ENCODE measurements at places on chromosomes 1 and 21. TPM values are rescaled to one million over a fixed set of nuclear protein-coding genes. Genes with fewer than 3 reads are reported as not detected.

GRCh38 chr1:37714689-37715088 lies 22.4 kb downstream of the CDCA8 start:
- H3K27ac ChIP-seq = no peak overlapping the region
- H3K4me3 ChIP-seq = no peak overlapping the region
- no peaks in the 10 kb centered on the region for H3K4me1 ChIP-seq
- H3K36me3 ChIP-seq = no peaks in the 10 kb centered on the region

GRCh38 chr1:67897270-67897949 lies 64.1 kb upstream of the GNG12 start:
- no peaks in the 10 kb centered on the region for H3K36me3 ChIP-seq
- no peak for DNase-seq
- H3K27ac ChIP-seq = no peak overlapping the region

GRCh38 chr1:247358920-247359319 lies 27.3 kb upstream of the ZNF496 start:
- H3K27me3 ChIP-seq = no peaks in the 10 kb centered on the region
- H3K4me3 ChIP-seq = no peak overlapping the region
- peaks cover 19% of the 10 kb centered on the region for H3K4me1 ChIP-seq
- peak; percentile 64 for DNase-seq
- H3K27ac ChIP-seq = no peak overlapping the region
- H3K36me3 ChIP-seq = no peaks in the 10 kb centered on the region

- no peaks in the 10 kb centered on the region for H3K27me3 ChIP-seq
- H3K27ac ChIP-seq = no peak overlapping the region
- no peak overlapping the region for H3K4me3 ChIP-seq
- no peaks in the 10 kb centered on the region for H3K4me1 ChIP-seq
- no peaks in the 10 kb centered on the region for H3K36me3 ChIP-seq
Measured at GRCh38 chr1:11357276-11357675, 84.3 kb downstream of the UBIAD1 start.

- no peaks in the 10 kb centered on the region for H3K36me3 ChIP-seq
- H3K27me3 ChIP-seq = no peaks in the 10 kb centered on the region
- H3K4me3 ChIP-seq = no peak overlapping the region
- H3K27ac ChIP-seq = no peak overlapping the region
- no peaks in the 10 kb centered on the region for H3K4me1 ChIP-seq
Measured at GRCh38 chr1:160588468-160588867, 9.2 kb upstream of the CD84 start.

GRCh38 chr1:205064741-205065316 lies 19.4 kb downstream of the TMEM81 start:
- H3K27me3 ChIP-seq = no peaks in the 10 kb centered on the region
- no peak overlapping the region for H3K27ac ChIP-seq
- no peak overlapping the region for H3K4me3 ChIP-seq
- H3K4me1 ChIP-seq = no peaks in the 10 kb centered on the region
- no peaks in the 10 kb centered on the region for H3K36me3 ChIP-seq
- no peak for DNase-seq

- no peaks in the 10 kb centered on the region for H3K36me3 ChIP-seq
- DNase-seq = no peak
- no peaks in the 10 kb centered on the region for H3K27me3 ChIP-seq
- H3K4me1 ChIP-seq = no peaks in the 10 kb centered on the region
- no peak overlapping the region for H3K27ac ChIP-seq
- H3K4me3 ChIP-seq = no peak overlapping the region
Measured at GRCh38 chr1:155158991-155159390, 14.1 kb downstream of the KRTCAP2 start.

GRCh38 chr1:109969907-109970306 lies 14.7 kb upstream of the AHCYL1 start:
- H3K36me3 ChIP-seq = no peaks in the 10 kb centered on the region
- H3K4me3 ChIP-seq = no peak overlapping the region
- no peak overlapping the region for H3K27ac ChIP-seq
- DNase-seq = no peak

DNA sequence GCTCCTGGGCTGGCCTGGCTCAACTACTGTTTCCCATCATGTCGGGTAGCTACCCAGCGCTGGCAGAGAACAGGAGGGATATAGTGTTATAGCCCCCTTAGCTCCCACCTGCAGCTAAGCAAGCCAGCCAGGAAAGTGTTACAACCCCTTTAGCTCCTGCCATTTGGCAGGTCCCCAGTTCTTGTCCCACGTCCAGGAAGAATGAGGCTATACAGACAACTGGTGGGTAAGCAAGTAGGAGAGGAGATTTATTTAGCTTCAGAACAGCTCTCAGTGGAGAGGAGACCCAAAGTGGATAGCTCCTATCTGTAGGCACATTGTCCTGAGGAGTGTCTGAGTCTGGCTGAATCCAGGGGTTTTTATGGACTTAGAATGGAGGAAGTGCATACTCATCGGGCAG lies 741.1 kb upstream of the B3GALT2 start:
- no peak overlapping the region for H3K4me3 ChIP-seq
- no peaks in the 10 kb centered on the region for H3K4me1 ChIP-seq
- no peak for DNase-seq
- H3K27ac ChIP-seq = no peak overlapping the region

- H3K27me3 ChIP-seq = no peaks in the 10 kb centered on the region
- no peak for DNase-seq
- H3K4me3 ChIP-seq = no peak overlapping the region
- no peaks in the 10 kb centered on the region for H3K36me3 ChIP-seq
- no peak overlapping the region for H3K27ac ChIP-seq
- no peaks in the 10 kb centered on the region for H3K4me1 ChIP-seq
Measured at GRCh38 chr1:194535369-194535768, 1349.0 kb upstream of the B3GALT2 start.

The PLEKHN1 gene
- not detected for total RNA-seq

The PGLYRP4 gene
- total RNA-seq = not detected

The C1orf115 gene
- total RNA-seq = 19.2 TPM

The DENND2C gene
- total RNA-seq = 1.8 TPM

The AKNAD1 gene
- total RNA-seq = not detected

The WNT2B gene
- total RNA-seq = 18.6 TPM

The GNAT2 gene
- not detected for total RNA-seq

The OR6K3 gene
- total RNA-seq = not detected
